ENCODE measurements at places on chromosomes 7 and 10.

DNA sequence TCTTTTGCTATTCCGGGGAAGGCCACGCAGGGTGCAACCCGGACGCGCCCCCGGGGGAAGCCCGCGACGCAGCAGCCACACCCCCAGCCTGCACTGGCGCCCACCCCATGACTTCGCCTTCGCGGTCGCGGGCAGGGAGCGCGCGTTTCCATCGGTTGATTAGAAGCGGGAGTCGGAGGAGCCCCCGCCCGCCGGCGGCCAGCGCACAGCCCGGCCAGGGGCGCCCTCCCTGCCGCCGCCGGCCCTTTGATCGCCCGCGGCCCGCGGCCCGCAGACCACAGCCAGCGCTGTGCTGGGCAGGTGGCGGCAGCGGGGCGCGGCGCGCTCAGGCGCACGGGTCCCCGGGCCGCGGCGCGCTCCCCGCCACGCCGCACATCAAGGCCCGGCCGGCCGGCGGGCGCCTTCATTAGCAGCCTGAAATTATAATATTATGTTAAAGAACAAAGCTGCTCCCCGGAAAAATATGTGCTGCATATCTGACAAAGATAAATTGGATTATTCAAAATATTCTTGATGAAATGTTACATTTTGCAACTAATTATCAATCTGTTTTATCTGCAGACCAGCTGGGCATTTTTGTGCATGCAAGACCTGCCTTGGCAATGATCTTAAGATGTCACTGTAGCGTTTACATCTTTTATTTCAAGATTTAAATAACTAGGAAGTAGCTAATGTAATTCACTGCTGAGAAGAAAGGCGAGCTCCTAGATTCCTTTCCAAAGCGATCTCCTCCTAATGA is 160.7 kb upstream of the MKI67 start:
- DNase-seq: no peak

- DNase-seq: no peak
Measured at GRCh38 chr10:28179006-28179742, 123.7 kb downstream of the MPP7 start.

GRCh38 chr7:20172736-20173334 is 44.3 kb downstream of the MACC1 start:
- no peak for DNase-seq

DNA sequence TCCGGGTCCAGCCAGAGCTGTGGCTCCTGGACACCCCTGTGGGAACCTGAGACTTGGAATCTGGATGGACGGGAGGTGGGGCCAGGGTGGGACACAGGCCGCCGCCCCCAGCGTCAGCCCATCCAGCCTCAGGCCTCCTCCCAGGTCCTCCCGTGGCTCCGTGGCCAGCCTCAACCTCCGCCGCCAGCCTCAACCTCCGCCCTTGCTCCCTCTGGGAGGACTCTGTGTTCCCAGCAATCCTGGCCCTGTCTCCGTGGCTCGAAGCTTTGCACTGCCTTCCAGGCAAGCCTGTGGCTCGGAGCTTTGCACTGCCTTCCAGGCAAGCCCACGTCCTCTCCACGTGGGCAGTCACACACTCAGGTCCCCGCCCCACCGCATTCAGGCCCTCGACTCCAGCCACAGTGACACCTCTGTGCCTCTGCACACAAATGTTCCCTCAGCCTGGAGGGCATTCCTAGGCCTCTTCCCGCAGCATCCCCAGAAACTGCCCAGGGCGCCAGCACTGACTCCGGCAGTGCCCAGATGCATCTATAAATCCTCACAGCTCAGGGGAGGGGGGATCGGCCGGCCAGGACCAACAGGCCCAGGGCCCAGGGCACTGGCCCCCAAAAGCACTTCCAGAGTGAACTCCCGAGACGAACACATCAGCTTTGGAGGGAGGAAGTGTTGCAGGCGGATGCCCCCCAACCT is 44.7 kb upstream of the PDGFA start:
- DNase-seq: no peak

DNA sequence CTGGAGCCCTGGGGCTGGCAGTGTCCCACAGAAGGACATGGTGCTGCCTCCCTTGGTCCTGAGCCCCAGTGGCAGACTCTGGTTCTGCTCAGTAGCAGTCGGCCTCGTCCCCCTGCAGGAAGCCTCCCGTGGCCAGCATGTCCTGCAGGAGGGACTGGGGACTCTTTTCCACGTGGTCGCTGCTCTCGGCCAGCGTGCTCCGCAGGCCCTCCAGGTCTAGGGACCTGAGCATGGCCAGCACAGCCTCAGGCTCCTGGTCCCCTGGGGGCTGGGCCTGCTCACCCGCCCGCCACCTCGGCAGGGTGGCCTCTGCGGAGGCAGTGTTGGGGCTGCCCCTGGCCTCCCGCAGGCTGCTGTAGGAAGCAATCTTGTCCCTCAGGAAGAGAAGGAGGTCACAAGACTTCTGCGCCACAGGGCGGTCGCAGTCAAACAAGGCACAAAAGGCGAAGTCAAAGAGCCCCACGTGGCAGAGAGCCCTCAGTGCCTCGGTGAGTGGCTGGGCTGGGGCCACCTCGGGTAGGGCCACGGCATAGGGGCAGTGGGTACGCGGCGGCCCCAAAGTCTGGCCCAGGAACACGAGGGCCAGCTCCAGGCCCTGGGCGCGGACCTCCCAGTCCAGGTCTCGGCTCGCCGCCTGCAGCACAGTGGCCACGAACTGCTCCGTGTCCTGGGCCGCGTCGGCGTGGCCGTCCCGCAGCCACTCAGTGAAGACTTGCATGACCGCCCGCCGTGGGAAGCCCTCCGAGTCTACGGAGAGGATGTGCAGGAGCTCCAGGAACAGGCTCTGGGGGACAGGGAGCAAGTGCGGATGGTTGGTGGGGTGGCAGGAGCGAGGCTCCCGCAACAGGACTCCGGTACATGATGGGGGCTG is 17.1 kb downstream of the BRAT1 start:
- DNase-seq: no peak

- DNase-seq: no peak
Measured at GRCh38 chr10:110859973-110860376, 11.8 kb upstream of the PDCD4 start.

DNA sequence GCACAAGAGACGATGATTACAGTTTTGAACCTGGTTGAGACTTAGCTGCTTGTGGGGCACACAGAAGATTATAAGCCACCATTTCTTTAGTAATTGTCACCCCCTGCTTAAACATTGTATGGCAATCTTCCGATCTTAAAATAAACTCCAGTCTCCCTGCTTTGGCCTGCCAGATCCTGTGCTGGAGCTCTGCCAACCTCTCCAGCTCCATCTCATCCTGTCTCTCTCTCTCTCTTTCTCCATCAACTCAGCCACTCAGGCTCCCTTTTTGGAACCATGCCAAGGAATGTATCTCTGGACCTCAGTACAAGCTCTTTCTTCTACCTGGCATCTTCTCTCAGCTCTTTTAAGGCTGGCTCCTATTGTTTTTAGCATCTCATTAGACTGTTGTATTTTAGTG is 1053.2 kb downstream of the REEP3 start:
- DNase-seq: no peak

DNA sequence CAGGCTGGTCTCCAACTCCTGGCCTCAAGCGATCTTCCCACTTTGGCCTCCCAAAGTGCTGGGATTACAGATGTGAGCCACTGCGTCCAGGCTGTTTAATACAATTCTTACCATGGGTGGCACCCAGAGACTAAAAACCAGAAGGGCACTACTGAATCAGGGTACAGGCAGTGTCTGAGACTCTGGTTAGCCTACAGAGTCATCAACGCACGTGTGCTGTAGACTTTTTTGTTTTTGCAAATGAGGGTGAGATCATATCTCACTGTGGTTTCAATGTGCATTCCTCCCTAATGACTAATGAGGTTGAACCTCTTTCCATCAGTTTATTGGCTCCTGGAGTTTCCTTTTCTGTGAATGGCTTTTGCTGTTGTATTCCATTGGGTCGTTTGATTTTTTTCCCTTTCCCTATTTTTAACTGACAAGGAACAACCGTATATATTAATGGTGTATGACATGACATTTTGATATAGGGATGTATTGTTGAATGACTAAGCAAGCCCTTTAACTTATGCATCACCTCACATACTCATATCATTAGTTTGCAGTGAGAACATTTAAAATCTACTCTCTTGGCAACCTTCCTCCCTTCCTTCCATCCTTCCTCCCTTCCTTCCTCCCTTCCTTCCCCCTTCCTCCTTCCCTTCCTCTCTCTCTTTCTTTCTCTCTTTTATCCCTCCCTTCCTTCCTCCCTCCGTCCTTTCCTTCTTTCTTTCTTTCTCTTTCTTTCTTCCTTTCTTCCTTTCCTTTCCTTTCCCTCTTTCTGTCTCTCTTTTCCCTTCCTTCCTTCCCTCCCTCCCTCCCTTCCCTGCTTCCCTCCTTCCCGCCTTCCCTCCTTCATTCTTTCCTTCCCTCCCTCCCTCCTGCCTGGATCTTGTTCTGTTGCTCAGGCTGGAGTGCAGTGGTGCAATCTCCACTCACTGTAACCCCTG is 9.3 kb upstream of the TMEM270 start:
- DNase-seq: no peak

GRCh38 chr7:16942929-16943509 is 61.2 kb upstream of the AGR3 start:
- DNase-seq: no peak

- no peak for DNase-seq
Measured at GRCh38 chr7:13035233-13035632, 347.8 kb downstream of the ARL4A start.

- no peak for DNase-seq
Measured at GRCh38 chr7:120738816-120739215, 119.1 kb downstream of the TSPAN12 start.

All from stimulated activated CD4-positive, alpha-beta T cell treated with anti-CD3 and anti-CD28 coated beads, Interleukin-15, amount 100 ng/mL, for 1 hour (primary cell).